HCT116 (cell line): ENCODE measurements at places on chromosomes 3 and 15. TPM values are rescaled to one million over a fixed set of nuclear protein-coding genes. Genes with fewer than 3 reads are reported as not detected.
A peak's percentile ranks its signal among the peaks of the same experiment; 100 is the strongest.

GRCh38 chr3:6223572-6223971 is 637.3 kb upstream of the GRM7 start:
- DNase-seq = no peak

GRCh38 chr15:67405208-67406191 is 115.4 kb upstream of the C15orf61 start:
- DNase-seq = peak; percentile 18

- no peak for DNase-seq
Measured at GRCh38 chr3:49296781-49297411, 19.9 kb upstream of the C3orf62 start.

DNA sequence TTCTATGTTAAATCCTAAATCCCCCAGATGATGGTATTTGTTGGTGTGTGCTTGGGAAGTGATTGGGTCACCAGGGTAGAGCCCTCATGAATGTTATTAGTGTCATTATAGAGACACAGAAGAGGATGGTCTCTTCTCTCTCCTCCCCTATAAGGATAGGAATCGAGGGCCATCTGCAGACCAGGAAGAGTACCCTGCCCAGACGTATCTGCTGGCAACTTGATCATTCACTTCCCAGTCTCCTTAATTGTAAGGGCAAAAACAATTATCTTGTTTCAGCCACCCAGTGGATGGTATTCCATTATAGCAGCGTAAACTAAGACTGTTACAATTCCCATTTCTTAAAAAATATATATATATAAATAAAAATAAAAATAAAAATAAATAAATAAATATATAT is 892.2 kb downstream of the SI start:
- DNase-seq = no peak

DNA sequence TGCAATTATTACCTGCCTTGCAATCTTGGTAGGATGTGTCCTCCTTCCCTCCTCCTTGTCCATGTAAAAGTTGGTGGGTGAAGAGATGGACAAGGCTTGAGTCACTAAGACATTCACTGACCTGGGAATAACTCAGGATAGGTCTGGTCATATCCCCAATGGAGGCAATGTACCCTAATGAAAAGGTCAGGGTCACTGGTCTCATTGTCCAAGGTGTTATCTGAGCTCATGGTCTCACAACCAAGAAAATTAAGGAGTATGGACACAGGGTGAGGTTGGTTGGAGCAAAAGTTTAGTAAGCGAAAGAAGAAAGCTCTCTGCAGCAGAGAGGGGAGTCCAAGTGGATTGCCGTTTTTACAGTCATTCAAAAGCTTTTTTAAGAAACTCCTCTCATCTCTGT is 179.0 kb downstream of the SNRPN start:
- no peak for DNase-seq

- DNase-seq = no peak
Measured at GRCh38 chr3:69542089-69542804, 156.4 kb upstream of the FRMD4B start.

The GPR156 gene
- 0.15 TPM for total RNA-seq
